ENCODE measurements at places on chromosomes 1 and 21. TPM values are rescaled to one million over a fixed set of nuclear protein-coding genes. Genes with fewer than 3 reads are reported as not detected.

The VCAM1 gene
- total RNA-seq: 64.1 TPM

The FCAMR gene
- not detected for total RNA-seq

The TRAF3IP3 gene
- not detected for total RNA-seq

The CFHR4 gene
- total RNA-seq: not detected

The LZIC gene
- total RNA-seq: 41.0 TPM

Measured in smooth muscle cell of the umbilical artery (primary cell).